ENCODE measurements at places on chromosomes 4 and X.

DNA sequence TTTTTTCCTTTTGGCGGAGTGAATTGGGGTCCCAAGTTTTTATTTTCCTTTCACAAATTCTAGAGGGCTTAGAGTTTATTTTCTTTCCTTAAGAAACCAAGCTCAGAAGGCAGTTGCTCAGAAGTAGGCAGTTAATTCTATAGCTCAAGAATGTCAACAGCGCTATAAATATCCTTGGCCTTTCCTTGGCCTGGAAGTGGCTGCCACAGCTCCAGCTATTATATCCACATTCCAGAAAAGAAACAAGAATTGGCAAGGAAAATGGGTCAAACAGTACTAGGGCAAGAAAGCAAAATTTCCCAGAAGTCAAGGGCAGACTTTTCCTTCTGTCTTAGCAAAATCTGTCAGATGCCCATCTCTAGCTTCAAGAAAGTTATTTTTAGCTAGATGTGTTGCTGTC, 31.0 kb downstream of the SLC10A6 start:
- DNase-seq = no peak

GRCh38 chr4:25842229-25842845, 20.5 kb downstream of the SEL1L3 start:
- no peak for DNase-seq

DNA sequence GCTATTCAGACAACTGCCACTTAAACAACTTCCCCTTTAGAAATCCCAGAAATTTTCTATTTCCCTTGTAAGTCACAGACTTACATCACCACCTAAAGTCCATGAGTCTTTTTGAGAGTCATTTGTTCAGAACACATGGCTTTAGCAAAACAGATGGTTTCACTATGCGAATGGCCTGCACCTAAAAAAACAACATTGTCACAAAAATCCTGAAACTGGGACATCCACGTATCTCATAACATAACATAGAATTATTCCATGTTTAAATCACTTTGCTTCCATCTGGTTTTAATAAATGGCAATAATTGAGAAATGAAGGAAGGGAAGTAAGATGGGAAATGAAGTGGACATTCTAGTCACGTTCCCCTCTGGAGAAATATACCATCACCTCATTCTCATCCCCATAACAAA, 155.3 kb upstream of the EDNRA start:
- no peak for DNase-seq

- DNase-seq = no peak
Measured at GRCh38 chr4:7192252-7193029, at the start of gene SORCS2. TSS of gene SORCS2 (plus strand) at chr4:7192538.

DNA sequence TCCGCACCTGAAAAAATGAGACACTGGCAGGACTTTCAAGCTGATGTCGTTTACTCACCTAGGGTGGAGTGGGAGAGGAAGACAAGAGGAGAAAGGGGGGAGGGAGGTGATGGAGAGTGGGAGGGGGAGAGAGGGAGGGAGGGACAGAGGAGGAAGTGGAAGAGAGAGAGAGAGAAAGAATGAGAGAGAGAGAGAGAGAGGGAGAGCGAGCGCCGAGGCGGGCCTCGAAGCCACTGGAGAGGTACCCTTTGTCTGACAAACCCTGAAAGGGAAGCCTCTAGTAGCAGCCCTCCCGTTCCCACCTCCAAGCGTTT, 296 bp upstream of the ADGRL3 start:
- DNase-seq = no peak

DNA sequence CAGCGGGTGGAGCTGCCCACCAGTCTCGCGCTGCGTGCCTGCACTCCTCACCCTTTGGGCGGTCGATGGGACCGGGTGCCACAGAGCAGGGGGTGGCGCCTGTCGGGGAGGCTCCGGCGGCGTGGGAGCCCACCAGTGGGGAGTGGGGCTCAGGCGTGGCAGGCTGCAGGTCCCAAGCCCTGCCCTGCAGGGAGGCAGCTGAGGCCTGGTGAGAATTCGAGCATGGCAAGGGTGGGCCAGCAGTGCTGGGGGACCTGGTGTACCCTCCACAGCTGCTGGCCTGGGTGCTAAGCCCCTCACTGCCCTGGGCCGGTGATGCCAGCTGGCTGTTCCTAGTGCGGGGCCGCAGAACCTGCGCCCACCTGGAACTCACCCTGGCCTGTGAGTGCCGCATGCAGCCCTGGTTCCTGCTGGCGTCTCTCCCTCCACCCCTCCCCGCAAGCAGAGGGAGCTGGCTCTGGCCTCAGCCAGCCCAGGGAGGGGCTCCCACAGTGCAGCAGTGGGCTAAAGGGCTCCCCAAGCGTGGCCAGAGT, 746.6 kb upstream of the PABPC4L start:
- DNase-seq = no peak

DNA sequence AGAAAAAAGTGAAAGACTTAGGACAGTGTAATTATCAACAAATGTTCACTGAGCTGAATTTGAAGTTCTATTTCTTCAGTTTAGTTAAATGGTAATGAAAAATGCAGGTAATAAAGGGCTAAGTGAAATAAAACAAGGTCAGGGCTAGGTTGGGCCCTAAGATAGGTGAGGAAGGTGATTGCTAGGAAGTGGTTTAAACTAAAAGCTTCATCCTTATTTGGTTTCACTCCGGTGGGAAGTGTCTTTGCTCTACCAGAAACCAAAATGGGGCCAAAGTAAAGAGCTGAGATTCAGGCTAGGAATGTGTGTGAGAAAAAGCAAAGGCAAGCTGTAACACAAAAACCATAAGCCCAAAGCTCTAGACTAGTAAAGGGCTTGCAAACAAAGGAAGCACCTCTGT, 31.0 kb downstream of the TAB3 start:
- DNase-seq = no peak

GRCh38 chrX:29275928-29276327, 688.7 kb downstream of the IL1RAPL1 start:
- no peak for DNase-seq

- DNase-seq = no peak
Measured at GRCh38 chrX:147962476-147962875, 18.7 kb upstream of the FMR1NB start.

Data from T follicular helper cell (primary cell).